Right ventricle myocardium inferior (tissue), 1 donor: ENCODE measurements at places on chromosomes 6 and 20.

DNA sequence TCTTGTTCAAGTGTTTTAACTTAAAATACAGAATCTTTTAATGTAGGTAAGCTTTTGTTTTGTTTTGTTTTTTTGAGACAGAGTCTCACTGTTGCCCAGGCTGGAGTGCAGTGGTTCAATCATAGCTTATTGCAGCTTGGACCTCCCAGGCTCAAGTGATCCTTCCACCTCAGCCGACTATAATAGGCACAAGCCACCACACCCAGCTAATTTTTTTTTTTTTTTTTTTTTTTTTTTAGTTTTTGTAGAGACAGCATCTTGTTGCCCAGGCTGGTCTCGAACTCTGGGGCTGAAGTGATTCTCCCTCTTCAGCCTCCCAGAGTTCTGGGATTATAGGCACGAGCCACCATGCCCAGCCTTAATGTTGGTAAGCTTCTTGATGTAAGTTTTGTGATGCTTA, 3.3 kb downstream of the EFHC1 start:
- no peak for DNase-seq

- DNase-seq: no peak
Measured at GRCh38 chr6:39543950-39544349, 181.3 kb downstream of the KIF6 start.

- no peak for DNase-seq
Measured at GRCh38 chr6:24440897-24441598, 38.3 kb downstream of the MRS2 start.

- no peak for DNase-seq
Measured at GRCh38 chr6:165611294-165611693, 51.7 kb downstream of the PDE10A start.

GRCh38 chr6:159646116-159646515, 46.9 kb downstream of the SOD2 start:
- no peak for DNase-seq

DNA sequence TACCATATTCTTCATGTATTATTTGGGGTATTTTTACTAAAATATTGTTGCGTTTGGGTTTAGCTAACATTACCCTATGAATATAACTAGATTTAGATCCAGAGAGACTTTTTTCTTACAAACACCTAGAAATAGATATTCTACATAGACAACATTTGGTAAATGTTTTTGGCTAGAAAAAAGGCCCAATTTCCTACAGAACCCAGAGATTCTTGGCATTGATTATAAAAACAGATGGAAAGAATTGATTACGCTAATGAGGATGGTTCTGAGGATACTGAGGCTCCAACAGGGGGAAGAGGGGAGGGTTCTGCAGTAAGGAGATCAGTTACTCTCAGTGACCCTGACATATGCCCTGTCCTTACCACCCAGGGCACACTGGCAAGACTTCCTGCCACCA, 123.2 kb downstream of the IPCEF1 start:
- no peak for DNase-seq

DNA sequence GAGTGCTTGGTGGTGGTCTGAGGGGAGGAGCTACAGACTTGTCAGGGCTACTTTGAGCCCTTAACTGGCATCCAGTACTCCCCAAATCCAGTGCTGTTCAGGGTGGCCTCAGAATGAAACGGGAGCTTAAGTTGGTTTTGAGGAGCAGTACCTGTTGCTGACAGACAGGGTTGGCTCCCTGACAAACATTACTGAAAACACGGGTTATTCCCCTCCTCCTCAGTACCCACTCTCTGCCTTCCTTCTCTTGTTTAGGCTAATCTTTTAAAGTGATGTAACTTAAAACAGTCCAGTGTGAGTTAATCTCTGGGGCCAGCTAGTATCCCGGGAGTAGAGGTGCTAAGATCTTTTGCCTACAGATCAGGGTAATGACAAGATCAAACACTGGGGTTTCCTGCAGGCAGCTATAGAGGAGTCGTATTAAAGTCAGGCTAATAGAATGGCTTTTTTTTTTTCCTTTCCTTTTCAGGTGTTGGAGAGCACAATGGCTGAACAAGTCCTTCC, 3.7 kb downstream of the TNFAIP3 start:
- DNase-seq: no peak

DNA sequence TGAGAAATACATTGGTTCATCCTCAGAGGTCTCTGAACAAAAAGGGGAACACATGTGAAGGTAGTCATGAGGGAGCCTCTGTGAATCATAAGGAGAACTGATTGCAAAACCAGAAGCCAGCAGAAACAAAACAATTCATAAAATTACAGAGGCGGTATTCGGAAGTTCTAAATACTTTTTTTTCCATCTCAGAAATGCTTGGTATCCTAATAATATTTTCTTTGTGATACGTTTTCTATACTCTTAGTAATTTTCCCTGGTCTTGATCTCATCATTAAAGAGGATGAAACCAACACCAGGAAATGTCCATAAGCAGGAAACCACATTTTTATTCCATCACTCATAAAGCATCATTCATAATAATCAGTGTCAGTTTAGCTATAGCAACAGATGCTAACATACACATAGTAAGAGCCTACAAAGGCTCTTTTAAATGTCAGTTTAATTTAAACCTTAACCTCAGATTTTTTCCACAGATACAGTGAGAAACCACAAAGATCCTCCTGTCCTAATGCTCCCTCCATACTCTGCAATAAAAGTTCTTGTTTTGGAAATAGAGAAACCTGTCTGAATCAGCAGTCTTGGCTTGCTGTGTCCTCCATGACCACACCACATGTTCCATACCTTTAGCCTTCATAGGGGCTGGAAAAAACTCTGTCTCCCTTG, 29.2 kb downstream of the SGK1 start:
- no peak for DNase-seq

DNA sequence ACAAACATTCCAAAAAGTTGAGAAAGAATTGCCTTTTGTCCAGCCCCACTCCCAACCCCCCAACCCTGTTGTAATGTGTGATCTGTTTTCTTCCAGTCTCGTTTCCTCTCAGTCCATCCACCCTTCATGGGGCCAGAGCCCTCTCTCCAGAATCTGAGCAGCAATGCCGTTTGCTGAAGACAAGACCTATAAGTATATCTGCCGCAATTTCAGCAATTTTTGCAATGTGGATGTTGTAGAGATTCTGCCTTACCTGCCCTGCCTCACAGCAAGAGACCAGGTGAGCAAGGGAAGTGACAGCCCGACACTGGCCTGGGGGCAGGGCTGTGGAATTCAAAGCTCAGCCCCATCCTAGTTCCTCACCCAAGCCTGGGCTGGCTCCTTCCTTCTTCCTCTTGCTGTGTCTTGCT, 7.8 kb downstream of the MAVS start:
- no peak for DNase-seq

DNA sequence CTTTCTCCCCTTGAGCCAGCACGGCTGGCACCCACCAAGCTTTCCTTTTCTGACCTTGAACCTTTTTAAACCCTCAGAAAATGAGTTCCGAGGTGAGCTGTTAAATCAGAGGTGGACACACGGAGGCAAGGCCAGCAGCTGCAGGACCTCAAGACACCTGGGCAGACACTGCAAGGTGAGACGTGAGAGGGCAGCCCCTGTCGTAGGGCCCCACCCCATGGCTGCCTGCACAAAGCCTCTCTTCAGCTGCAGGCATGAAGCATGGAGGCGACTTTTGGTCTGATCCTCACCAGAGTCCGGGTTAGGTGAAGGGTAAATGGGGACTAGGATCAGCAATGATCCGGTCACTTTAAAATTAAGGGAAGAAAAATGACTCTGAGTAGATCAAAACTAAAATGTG, 25.7 kb downstream of the MYT1 start:
- no peak for DNase-seq
